K562 (cell line): ENCODE measurements at places on chromosomes 4 and X. TPM values are rescaled to one million over a fixed set of nuclear protein-coding genes. Genes with fewer than 3 reads are reported as not detected.

SSX1 gene
- total RNA-seq: 128 and 137 TPM in 2 replicates

PDCL2 gene
- total RNA-seq: 1.2 and 1.7 TPM in 2 replicates

LPAR4 gene
- total RNA-seq: not detected in 2 replicates

DMP1 gene
- not detected in 2 replicates for total RNA-seq

PGK1 gene
- total RNA-seq: 397 and 412 TPM in 2 replicates
